ENCODE measurements at places on chromosomes 5 and 9.

GRCh38 chr9:134678206-134678605, 36.6 kb downstream of the COL5A1 start:
- DNase-seq: no peak

GRCh38 chr5:161077496-161077895, 225.5 kb upstream of the ATP10B start:
- no peak for DNase-seq

- DNase-seq: no peak
Measured at GRCh38 chr9:137027369-137028262, at the start of gene ABCA2. Gene ABCA2, minus strand, starts transcription at chr9:137028237. Its CDS starts 97 bp downstream, at chr9:137028140.

DNA sequence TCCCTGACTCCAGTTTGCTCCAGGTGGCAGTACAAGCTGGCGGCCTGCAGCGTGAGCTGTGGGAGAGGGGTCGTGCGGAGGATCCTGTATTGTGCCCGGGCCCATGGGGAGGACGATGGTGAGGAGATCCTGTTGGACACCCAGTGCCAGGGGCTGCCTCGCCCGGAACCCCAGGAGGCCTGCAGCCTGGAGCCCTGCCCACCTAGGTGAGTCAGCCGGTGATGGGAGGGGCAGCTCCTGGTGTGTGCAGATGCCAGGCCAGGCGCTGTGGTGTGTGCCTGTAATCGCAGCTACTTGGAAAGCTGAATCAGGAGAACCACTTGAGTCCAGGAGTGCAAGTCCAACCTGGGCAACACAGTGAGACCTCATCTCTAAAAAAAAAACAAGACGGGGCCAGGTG, 10.0 kb upstream of the CACFD1 start:
- no peak for DNase-seq

DNA sequence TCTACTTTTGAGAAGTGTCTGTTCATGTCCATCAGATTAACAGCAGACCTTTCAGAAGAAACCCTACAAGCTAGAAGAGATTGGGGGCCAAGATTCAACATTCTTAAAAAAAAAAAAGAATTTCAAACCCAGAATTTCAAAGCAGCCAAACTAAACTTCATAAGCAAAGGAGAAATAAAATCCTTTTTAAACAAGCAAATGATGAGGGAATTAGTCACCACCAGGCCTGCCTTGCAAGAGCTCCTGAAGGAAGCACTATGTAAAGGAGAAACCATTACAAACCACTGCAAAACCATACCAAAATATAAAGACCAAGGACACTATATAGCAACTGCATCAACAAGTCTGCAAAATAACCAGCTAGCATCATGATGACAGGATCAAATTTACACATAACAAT, 124.6 kb upstream of the PDE4D start:
- no peak for DNase-seq

- no peak for DNase-seq
Measured at GRCh38 chr5:75603371-75603770, 7.9 kb upstream of the ANKDD1B start.

- DNase-seq: no peak
Measured at GRCh38 chr9:104200456-104200994, 106.4 kb downstream of the SMC2 start.

- DNase-seq: no peak
Measured at GRCh38 chr9:72661401-72662135, 140.2 kb downstream of the TMC1 start.

DNA sequence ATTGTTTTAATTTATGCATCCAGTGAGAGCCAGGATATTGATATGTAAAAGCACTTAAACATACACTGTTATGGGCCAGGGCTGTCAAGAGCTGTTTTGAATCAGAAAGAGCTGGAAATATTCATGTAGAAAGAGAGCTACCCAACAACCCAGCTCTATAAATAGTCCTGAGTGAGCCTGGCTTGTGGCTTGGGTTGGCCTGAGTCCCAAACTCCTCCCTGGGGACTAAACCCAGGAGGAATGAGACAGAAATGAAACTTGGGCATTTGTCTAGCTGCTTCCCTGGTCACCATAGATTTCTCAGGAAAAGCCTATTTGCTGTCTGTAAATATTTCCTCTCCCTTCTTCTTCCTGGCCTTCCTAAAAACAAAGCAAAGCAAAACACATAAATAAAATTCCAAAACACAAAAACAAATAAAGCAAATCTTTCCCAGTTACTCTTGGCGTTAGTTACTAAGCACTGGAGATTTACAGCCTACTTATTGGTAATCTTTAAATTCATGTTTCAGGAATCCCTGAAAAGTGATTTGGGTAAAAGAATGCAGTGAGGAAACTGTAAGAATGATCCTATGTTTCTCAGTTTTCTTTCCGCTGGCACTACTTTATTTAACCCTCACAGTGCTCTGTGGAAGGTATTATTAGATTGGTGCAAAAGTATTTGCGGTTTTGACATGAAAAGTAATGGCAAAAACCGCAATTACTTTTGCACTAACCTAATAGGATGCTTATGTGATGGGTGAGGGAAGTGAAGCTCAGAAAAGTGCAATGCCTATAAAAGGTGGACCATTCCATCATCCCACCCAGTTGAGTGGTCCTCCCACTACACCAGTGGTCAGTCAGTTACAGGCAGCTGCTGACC, 111.8 kb downstream of the CARTPT start:
- no peak for DNase-seq

DNA sequence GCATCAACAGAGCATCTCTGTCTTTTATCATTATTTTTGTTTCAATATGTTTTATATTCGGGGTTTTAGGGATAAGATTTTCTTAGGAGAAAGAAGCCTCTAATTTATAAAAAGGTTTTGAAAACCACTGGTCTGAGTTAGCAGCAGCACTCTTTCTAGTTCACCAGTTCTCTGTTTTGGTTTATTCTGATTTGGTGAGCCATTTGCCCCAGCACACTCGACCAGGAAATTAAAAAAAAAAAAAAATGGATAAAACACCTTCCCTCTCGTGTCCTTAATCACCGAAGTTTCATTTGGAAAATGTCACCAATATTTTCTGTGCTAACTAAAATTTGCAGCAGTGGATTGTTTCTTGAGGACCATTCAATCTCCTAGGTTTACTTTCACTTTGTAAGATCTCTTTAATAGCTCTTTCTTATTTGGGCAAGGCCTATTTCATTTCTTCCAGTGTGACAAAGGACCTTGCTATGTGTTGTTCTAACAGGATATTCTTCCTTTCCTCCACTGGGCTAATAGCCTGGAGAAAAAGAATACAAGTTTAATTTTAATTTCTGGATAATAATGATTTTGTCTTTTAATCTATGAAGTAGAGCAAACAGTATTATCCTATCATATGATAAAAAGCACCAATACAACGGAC, 57.8 kb upstream of the ANXA1 start:
- DNase-seq: no peak

GRCh38 chr9:35731415-35732184, 395 bp downstream of the TLN1 start:
- peak; percentile 9 for DNase-seq

GRCh38 chr9:3708751-3709150, 182.9 kb upstream of the RFX3 start:
- no peak for DNase-seq

- DNase-seq: no peak
Measured at GRCh38 chr5:102222772-102223171, 73.3 kb downstream of the SLCO4C1 start.

DNA sequence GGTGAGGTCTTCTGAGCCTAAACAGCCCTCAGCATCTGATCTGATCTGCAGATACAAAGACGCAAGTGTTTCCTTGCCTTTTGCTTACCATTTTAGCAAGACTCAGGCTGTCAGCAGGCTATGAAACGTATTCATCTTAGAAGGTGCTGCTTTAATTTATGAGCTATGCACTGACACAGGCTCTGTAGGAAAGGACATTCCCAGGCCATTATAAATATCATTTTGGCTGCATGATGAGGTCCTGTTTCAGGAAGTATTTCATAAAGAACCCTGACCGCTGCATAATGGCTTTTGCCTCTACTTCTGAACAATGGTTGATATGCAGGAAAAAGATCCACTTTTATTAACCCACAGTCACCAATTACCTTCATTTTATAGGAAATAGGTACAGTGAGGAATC, 98.4 kb upstream of the CAST start:
- no peak for DNase-seq

DNA sequence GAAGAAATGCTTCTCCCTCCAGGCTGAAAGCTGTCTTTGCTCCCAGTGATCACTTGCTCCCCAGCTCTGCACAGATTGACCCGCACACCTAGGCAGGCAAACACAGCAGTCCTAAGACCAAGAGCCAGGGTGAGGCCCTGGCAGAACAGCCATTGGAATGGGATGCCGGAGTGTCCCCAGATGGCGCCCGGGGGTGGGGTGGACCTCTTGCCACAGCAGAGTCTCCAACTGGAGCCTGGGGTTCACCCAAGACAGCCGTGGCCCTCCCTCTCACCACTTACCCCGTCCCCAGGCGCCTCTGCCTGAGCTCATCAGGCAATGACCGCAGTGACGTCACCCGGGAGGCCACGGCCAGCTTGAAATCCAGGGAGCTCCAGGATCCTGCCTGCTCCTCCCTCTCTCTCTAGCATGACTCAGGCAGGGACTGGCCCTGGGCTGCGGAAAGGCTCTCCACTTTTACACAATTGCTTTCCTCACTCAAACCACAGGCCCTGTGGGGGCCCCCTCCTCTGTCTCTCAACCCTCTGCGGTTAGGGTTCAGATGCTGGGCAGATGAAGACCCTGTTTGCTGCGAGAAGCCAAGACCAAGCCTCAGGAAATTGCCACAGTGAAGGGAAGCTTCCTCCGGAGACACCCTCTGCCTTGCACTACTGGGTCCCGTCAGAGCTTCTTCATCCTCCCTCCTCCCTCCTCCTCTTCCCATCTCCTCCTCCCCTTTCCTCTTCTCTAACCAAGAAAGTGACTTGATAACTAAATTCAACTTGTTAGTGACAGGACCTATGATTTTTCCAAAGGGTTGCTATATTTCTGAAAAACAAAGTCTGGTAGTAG, 24.3 kb upstream of the PTGES start:
- DNase-seq: no peak

DNA sequence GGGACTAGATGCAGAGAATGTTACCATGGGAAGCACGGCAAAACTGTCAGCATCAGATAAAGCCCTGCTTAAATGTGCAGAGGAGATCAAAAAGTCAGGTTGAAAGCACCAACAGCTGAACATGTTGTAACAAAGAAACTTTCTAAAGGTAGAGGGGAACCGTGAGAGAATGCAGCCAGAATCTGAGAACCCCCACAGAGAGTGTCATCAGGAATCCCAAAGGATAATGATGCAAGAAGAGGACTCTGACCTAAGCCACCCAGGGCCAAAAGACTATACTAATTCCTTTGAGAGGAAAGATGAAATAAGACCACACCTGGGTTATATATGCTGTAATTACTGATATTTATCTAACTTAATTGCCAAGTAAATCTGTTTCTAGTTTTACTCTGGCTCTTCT, 116.6 kb downstream of the PCSK1 start:
- DNase-seq: no peak

DNA sequence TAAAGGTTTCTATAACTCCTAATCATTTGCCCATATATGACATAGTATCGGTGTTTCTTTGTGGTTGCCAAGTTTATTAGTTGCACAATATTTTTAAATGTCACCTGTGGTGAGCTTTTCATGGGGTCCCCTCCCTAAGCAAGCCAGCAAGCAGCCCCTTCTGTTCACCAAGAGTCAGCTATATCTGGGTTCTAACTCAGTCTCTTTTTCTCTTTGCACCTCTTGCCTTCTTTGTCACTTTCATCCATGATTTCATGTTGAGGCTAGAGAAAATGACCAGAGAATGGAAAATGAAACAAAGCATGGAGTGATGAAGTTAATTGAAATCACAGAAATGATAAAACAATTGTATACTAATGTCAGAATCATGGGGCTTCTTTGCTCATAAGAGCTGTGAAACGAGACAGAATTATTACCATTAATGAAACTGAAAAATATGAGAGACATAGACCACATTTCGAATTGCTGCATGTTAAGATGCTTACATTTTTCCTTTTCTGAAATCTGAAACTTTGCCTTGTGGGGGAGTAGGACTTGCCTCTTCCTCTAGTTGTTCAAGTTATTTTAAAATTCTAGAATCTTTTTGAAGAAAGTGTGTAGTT, 75.7 kb downstream of the CAMK4 start:
- DNase-seq: no peak

DNA sequence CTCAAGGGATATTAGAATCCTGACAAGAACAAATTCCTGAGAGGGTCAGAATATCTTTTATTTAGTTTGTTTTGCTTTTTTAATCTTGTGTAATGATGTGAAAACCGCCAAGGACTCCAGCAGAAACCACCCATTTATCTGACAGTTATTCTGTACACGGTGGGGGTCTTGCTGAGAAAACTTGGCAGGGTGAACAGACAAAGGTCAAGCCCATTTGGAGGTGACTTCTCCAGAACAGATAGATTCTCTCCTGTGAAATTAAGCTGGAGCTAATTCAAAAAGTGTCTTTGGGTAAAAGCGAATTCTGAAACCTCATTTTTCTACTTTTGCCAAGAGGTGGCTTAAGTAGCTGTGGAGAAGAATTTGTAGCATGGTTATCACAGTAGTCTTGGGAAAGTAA, 484.4 kb downstream of the SPOCK1 start:
- DNase-seq: no peak

DNA sequence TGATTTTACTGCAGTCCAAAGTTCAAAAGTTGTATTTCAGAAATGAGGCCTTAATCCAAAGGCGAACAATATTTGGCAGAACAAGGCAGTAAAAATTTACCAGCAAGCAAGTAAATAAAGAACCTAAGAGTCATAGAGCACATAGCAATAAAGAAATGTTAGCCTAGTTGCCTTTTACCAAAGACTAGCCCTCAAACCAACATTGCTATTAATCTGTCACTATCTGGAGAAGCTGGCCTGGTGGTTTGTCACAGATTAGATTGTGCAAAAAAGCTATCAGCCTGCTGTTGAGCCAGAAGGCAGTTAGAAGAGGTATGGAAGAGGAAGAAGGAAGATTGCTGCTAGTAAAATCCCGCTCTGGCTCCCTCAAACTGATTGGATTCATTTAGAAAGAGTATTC, 304.7 kb upstream of the KLF4 start:
- DNase-seq: no peak

DNA sequence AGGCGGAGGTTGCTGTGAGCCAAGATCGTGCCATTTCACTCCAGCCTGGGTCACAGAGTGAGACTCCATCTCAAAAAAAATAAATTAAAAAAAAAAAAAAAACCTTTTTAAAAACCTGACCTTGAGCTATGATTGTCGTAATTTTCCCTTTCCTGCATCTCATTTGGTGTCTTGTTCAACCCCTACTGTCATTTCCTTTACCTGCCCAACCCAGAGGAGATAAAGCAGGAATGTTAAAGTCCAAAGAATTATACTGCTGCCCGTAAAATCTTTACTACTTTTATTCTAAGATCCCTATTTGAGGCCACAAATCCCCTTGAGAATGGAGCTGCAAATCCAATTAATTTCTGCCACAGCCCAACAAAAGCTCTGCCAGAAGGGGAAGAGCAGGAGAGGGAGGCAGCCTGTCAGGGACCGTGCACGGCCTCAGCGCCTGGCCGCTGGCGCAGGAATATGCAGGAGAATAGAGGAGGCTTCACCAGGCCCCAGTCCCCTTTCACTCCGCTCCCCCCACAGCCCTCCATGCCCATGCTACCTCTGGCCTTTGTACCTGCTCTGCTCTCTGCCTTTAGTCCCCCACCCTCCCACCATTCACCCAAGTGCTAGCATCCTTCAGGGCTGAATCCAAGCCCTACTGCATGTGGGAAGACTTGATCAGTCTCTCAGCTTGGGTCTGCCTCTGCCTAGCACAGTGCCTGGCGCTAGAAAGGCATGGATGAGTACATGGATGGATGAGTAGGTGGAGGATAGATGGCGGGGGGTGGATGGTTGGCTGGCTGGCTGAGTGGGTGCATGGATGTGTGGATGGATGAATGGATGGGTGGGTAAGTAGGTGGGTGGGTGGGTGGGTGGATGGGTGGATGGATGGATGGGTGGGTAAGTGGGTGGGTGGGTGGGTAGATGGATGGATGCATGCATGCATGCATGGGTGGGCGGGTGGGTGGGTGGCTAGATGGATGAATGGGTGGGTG, 99.8 kb upstream of the SARDH start:
- no peak for DNase-seq

All from activated T-helper 9 cell treated with anti-CD3 and anti-CD28 coated beads, Interleukin-2, amount 50 U/mL, for 16 hours (primary cell).